Kidney epithelial cell (primary cell): ENCODE measurements at places on chromosomes 1 and 21. TPM values are rescaled to one million over a fixed set of nuclear protein-coding genes. Genes with fewer than 3 reads are reported as not detected.

GRCh38 chr21:45920824-45921600, 60.6 kb upstream of the COL6A1 start:
- DNase-seq = no peak

DNA sequence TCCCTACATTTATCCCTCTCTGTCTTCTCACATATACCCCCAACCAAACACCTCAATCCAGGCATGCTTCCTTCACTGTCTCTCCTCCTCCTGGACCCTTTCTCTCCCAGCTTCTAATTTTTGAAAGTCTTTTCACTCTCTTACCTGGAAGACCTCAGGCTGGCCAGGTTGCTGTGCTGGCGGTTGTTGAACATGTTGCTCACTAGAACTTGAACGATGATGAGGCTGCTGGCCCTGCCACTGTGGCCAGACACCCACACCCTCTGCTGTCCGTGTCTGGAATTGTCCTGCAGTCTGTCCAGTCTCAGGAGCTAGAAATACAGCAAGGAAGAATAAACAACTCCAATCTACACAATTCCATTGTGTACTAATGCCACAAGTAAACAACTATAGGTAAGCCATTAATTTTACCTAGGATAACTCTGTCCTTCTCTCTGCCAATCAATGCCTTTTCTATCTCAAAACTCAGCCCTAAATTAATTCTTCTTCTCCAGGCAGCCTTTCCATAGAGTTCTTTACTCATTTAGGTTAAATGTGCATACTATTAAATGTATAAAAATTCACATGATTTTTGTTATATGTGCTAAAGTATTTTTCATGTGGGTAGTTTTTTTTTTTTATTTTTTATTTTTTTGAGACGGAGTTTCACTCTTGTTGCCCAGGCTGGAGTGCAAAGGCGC, 5.1 kb upstream of the CTSK start:
- DNase-seq = peak; percentile 25

- DNase-seq = no peak
These were observed 63.9 kb downstream of the KCTD3 start for GRCh38 chr1:215631040-215631439.

BACH1 gene
- total RNA-seq = 34.3 and 37.2 TPM in 2 replicates

DNA sequence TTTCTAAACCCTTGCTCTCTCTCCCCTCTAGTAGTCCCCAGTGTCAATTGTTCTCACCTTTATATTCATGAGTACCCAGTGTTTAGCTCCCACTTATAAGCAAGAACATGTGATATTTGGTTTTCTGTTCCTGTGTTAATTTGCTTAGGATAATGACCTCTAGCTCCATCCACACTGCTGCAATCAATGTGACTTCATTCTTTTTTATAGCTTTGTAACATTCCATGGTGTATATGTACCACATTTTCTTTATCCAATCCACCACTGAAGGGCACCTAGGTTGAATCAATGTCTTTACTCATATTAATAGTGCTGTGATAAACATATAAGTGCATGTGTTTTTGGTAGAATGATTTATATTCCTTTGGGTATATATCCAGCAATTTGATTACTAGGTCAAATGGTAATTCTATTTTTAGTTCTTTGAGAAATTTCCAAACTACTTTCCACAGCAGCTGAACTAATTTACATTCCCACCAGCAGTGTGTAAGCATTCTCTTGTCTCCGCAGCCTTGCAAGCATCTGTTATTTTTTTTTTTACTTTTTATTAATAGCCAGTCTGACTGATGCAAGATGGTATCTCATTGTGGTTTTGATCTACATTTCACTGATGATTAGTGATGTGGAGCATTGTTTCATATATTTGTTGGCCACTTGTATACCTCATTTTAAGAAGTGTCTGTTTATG, 277.8 kb downstream of the LTN1 start:
- DNase-seq = no peak

FMO2 gene
- total RNA-seq = not detected in 2 replicates

DNA sequence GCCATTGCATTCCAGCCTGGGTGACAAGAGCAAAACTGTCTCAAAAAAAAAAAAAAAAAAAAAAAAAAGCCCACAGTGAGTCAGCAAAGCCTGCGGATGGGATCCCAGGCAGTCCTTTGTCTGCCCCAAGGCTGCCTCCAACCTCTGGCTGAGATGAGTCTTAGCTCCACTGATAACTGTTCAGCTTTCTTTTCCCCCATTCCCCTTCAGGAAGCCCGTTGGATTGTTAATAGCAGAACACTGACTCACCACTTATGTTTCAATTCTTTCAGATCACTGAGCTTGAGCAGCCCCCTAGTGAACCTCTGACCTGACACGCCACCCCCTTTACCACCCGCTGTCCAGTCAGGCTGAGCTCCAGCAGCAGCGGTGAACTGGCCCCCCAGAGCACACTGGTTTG, 57.5 kb downstream of the ERG start:
- peak; percentile 85 for DNase-seq

NLRP3 gene
- 1.5 and 2.4 TPM in 2 replicates for total RNA-seq

CELA3B gene
- not detected in 2 replicates for total RNA-seq

RGS4 gene
- 6.6 and 20.8 TPM in 2 replicates for total RNA-seq

HPCAL4 gene
- total RNA-seq = 0.27 and 0.84 TPM in 2 replicates

DNA sequence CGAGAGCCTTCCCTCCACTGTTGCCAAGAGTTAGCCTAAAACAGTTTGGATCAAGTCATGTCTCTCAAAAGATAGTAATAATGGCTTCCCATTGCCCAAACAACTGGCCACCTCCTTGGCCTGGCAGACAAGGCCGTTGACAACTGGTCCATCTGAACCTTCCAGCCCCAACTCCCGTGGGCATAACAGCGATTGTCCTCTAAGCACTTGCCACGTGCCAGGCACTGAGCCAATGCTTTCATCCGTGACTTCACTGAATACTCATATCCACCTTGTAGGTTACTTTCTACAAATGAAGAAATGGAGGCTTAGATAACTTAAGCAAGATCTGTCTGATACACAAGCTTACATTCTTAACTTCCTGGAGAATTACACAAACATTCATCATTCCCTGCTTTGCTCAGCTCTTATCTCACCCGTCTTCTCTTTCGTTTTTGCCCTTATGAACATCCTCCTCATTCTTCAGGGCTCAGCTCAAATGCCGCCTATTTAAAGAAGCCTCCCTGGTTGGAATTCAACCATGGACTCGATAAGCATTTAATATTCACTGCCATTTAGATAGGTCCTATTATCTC, 106.4 kb downstream of the KCND3 start:
- no peak for DNase-seq

DNA sequence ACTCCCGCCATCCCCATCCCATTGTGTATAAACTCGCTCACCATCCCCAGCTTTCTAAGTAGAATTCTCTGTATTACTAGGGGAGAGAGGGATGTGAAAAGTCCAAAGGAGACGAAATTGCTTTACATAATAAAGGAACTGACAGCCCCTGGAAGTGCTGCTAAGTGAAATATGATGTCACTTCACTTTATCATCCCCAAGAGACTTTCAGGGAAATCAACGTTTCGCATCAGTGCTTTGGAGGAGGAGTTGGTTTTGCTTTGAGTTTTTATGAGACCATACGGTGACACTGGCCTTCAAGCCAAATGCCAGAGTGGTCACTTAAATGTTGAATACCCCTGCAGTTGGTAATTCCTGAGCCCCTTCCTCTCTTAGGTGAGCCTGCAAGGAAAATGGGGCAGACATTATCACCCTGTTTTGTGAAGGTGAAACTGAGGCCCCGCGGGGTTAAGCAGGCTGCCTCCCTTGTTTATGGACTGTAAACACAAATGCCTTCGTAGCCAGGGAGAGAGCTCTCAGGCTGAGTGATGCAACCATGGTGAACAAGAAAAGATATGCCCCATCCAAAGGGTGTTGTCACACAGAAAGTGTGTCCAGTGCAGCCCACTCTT, 58.4 kb upstream of the KAZN start:
- no peak for DNase-seq

ERG gene
- 0.29 and 0.34 TPM in 2 replicates for total RNA-seq

DNA sequence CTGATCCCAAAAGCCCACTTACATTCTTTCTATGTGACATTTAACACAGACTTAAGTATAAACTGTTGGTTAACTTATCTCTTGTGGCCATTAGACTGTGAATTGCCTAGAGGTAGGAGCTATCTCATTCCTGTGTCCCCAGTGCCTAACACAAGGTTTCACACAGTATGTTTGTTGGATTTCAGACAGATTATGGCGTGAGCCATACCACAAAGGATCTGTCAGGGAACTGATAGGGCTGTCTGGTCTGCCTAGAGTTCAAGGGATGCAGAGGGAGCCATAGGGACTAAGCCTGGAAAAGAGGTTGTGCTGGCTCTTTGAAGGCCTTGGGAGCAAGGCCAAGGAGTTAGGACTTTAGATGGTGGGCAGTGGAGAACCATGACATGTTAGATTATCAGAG, 40.0 kb downstream of the MEF2D start:
- no peak for DNase-seq

DNA sequence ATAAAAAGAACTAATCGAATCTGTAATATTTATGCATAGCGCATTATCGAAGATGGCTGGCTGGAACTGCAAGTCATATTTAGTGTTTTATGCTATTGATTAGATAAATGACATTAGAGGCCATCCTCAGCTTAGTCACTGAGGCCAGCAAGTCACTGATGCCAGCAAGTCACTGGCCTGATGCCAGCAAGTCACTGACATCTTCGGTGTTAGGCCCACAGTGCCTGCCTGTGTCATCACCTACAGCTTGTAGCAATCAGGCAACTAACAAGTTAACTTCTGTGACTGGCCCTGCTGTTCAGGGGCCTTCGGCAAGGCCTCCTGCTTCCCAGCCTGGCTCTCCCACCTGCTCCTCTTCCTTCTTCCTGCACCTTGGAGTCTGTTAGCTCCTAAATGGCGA, 65.6 kb upstream of the SCCPDH start:
- no peak for DNase-seq

CAMK1G gene
- total RNA-seq = 0.14 and 0.21 TPM in 2 replicates

- no peak for DNase-seq
These were observed 23.9 kb downstream of the KCNAB2 start for GRCh38 chr1:6069573-6069972.

DNA sequence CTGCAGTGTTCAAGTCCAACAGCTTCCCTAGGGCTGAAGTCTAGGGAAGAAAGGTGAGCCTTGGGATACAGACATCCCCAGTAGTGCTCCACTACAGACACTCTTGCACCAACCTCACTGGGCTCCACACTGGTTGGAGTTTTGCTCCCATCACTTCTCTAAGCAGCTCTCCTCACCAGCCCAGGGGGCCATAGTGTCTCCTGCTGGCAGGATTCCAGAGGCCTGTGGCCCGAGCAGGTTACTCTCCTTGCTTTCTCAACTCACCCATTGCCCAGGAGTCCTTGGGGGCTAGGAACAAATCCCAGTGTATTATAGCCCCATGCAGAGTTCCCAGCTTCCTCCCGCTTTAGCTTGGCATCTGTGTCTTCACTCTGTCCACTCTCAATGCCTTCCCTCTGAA, 52.8 kb downstream of the IFI44 start:
- no peak for DNase-seq

DNA sequence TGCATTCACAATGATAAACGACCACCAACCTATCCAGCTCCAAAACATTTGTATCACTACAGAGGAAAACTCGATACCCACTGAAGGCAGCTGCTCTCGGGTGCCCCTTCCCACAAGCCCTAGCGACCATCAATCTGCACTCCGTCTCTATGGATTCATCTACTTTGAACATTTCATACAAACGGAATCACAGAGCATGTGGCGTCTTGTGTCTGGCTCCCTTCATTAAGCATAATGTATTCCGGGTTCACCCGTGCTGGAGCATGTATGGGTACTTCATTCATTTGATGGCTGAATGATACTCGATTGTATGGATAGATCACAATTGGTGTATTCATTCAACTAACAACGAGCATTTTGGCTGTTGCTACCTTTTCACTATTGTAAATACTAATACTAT, 340.2 kb downstream of the SMYD3 start:
- DNase-seq = no peak

DNA sequence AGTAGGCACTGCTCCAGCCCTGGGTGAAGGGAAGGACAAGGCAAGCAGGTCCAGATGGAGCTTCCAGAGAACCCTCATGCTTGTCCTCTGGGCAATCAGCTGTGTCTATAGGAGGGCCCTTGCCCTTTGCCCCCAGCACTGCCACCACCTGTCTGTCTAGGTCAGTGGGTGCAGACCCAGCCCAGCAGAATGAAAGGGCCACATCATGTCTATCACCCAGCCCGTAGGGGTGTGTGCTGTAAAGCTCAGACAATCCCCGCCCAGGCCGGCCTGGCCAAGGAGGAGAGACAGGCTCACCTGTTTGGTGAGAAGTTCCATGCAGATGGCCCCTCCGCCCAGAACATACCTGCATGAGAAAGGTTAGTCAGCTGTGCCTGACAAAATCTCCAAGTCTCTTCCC, 7.0 kb downstream of the UBE2Q1 start:
- no peak for DNase-seq

- DNase-seq = no peak
These were observed 83.8 kb downstream of the TMEM53 start for GRCh38 chr1:44590475-44590874.
